ENCODE measurements at places on chromosomes 11 and 22. TPM values are rescaled to one million over a fixed set of nuclear protein-coding genes. Genes with fewer than 3 reads are reported as not detected.

Gene TBX10
- total RNA-seq = not detected

Gene DEFB131B
- not detected for total RNA-seq

Gene TSSK2
- total RNA-seq = not detected

Gene NLRX1
- 21.3 TPM for total RNA-seq

Gene TMPRSS13
- not detected for total RNA-seq

Gene SLC6A5
- total RNA-seq = not detected

Gene C1QTNF6
- 4.6 TPM for total RNA-seq

Gene NPTXR
- 2.0 TPM for total RNA-seq

Gene TRIM64C
- total RNA-seq = not detected

Gene OR8G1
- not detected for total RNA-seq

Gene IL17REL
- under 0.01 TPM for total RNA-seq

Gene BACE1
- total RNA-seq = 17.7 TPM

Gene MS4A5
- total RNA-seq = not detected

Gene DDIAS
- 0.26 TPM for total RNA-seq

Gene YAP1
- total RNA-seq = 169 TPM

Gene KCNK4
- total RNA-seq = not detected

Gene KRTAP5-10
- not detected for total RNA-seq

Gene CCDC73
- total RNA-seq = under 0.01 TPM

Gene SLCO2B1
- under 0.01 TPM for total RNA-seq

Gene HBG1
- total RNA-seq = not detected

Gene MUC5AC
- total RNA-seq = not detected

Gene H19
- 55.0 TPM for total RNA-seq

Gene KCNQ1OT1
- total RNA-seq = 1.8 TPM

Gene C11orf52
- 0.51 TPM for total RNA-seq

Gene PRPF19
- 34.7 TPM for total RNA-seq

Gene ANKK1
- under 0.01 TPM for total RNA-seq

Gene PDGFD
- 1.3 TPM for total RNA-seq

Gene GPR83
- total RNA-seq = not detected

Gene CCDC34
- total RNA-seq = 4.6 TPM

Gene SAA1
- total RNA-seq = not detected

Gene TEX12
- total RNA-seq = 0.17 TPM

Gene PCNX3
- total RNA-seq = 11.0 TPM

Gene YPEL1
- 2.3 TPM for total RNA-seq

Gene MYO18B
- 0.17 TPM for total RNA-seq

Gene SYT13
- total RNA-seq = not detected

Gene TREH
- not detected for total RNA-seq

Gene CNTF
- total RNA-seq = 0.77 TPM

Gene HBB
- total RNA-seq = not detected

Gene ARHGAP20
- 11.6 TPM for total RNA-seq

Gene RGL4
- not detected for total RNA-seq

Gene TRIM22
- total RNA-seq = 94.8 TPM

Gene SPI1
- total RNA-seq = not detected

Gene SERHL2
- 3.3 TPM for total RNA-seq

All from fibroblast of lung (primary cell).